ENCODE measurements at places on chromosomes 1 and 21. TPM values are rescaled to one million over a fixed set of nuclear protein-coding genes. Genes with fewer than 3 reads are reported as not detected.

Gene RIT1
- 30.7 TPM for total RNA-seq

Gene CHRNB2
- total RNA-seq: not detected

Gene TLR5
- 15.1 TPM for total RNA-seq

Gene BACE2
- total RNA-seq: 58.2 TPM

Gene GLIS1
- 0.27 TPM for total RNA-seq

Gene ECM1
- total RNA-seq: 24.0 TPM

Gene KRTAP13-2
- not detected for total RNA-seq
